ENCODE measurements at places on chromosomes 1 and 21.

DNA sequence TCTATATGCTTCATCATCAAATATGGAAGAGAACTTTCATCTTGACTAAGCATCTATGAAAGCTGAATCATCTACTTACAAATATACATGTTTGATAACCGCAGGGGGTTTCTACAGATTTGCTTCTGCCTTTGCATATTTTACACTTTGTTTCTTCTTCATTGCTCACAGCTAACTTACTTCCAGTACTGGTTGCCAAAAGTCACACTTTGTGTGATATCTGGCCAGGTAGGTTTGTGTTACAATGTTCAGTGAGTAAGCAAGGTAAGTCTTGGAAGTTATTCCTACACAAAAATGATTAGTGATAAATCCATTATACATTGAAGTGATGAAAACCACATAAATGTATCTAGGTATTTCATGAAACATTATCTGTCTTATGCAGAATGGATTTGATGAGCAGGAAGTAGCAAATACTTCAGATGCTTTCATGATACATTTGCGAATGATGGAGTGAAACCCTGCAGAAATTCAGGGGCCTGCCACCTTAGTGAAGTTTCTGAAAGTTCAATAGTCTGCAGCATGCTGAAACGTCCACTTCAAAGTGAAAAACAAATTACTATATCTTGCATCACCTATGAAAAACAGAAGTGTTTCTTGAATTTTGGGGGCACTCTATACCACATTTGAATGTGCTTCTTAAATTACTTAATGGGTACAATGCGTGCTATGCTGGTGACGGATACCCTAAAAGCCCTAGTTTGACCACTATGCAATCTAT is 187.3 kb downstream of the ATP6V1G3 start:
- no peak for DNase-seq

DNA sequence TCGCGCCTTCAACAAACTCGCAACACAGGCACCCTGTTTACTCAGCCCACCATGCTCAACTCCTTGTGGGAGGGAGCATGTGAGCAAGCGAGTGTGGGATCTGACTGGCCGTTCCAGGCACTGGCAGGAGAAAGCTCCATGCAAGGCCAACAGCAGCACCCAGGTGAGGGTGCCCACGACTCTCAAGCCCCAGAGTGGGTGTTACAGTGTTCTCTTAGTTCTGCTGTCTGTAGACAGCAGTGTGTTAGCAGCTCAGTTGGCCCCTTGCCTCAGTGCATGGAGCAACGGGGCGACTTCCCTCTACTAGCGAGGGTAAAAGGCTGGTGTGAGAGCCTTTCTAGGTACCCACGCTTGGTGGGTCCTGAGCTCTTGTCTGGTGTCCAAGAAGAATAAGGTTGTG is 114.6 kb downstream of the PIGK start:
- DNase-seq, result no peak

DNA sequence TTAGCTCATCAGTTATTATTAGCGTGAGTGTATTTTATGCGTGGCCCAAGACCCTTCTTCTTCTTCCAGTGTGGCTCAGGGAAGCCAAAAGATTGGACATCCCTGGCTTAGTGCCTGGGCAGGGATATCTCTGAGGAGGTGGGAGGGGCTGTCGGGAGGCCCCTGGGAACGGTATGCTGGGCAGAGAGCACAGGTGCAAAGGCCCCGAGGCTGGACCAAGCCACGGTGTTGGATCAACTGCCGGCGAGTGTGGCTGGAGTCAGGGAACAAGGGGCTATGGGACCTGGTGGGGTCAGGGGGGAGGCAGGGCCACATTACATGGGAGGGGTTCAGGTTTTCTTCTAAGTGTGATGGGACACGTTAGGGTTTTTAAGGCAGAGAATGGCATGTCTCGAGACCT is 62.7 kb downstream of the FHAD1 start:
- DNase-seq, result no peak

DNA sequence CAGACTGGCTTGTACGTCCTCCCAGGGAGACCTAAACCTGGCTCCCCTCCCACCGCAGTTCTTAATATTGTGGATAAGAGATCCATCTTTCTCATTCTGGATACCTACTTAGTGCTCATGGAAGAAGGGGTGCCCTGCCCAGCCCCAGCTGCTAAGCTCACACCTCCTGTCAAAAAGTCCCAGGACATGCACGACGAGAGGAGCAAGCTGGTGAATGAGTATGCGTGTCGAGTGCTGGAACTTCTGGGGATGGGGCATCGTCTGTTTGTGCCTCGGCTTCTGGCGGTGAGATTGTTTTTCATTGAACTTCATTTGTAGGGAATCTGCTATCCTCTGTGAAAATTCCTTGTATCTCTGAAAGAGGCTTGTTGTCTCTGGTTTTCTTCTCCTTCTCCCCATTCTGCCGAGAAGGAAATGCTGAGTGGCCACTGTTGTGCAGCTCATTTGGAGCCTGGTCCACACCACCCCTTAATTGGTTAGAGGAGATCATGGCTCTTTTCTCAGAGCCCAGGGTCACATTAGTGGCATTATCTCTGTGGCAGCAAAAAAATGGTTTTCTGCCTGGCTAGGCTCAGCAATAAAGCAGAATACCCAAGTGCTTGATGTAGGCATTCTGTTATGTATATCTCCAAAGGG is 199.4 kb upstream of the CACYBP start:
- no peak for DNase-seq

- DNase-seq, result no peak
Measured at GRCh38 chr1:157700732-157701131, at the start of gene FCRL3. Gene FCRL3, minus strand, starts transcription at chr1:157700769. Its CDS starts 280 bp downstream, at chr1:157700489.
